ENCODE measurements at places on chromosomes 4 and X.
A peak's percentile ranks its signal among the peaks of the same experiment; 100 is the strongest.

- no peak for DNase-seq
These were observed 33.0 kb downstream of the GRIA3 start for GRCh38 chrX:123217077-123217476.

DNA sequence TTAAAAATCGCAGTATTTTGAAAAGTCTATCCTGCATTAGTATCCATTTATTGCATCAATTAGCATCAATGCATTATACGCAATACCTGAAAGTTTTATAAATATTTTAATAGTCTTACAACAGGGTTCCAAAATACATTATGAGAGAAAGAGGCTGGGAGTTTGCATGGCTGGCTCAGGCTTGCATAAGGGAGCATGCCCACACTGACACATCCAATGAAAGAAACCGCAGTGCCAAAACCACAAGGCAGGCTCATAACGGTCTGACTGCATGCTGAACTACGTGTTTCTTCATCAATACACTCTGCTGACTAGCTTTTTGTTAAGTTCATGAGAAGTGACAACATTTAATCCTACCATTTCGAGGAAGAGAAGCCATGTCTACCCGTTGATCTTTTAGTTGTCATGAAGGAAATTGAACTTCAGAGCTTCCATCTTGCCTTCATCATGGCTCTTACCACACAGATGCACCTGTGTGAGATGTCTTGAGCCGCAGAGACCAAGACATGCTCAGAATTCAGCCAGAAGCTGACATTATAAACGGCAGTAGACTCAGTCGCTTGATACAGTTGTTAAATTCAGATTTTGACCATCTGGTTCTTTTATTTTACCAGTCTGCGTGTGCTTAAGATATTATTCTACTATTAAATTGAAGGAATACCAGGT is 168.8 kb upstream of the FRG1 start:
- DNase-seq, result no peak

GRCh38 chr4:168484626-168485025 is 4.3 kb upstream of the DDX60L start:
- no peak for DNase-seq

GRCh38 chrX:94524867-94525266 is 850.9 kb downstream of the FAM133A start:
- no peak for DNase-seq

GRCh38 chr4:52366191-52366590 is 292.9 kb downstream of the USP46 start:
- no peak for DNase-seq

DNA sequence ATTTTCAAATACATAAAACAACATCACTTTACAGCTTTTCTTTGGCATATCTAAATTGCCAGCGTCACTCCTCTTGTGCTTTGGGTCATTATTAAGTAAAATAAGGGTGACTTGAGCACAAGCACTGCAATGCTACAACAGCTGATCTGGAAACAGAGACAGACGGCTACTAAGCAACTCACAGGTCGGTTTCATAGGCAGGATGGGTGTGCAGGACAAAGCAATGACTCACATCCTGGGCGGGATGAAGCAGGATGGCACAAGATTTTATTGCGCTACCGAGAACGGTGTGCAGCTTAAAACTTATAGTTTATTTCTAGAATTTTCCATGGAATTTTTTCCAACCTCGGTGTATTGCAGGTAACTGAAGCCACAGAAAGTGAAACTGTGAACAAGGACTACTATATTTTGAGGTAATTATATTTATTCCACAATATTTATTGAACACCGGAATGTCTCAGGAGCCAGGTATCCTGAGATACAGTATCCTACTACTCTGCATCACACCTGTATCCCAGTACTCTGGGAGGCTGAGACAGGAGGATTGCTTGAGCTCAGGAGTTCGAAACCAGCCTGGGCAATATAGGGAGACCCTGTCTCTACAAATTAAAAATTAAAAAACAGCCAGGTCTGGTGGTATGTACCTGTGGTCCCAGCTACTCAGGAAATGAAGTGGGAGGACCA is 215.5 kb downstream of the APBB2 start:
- DNase-seq, result no peak

DNA sequence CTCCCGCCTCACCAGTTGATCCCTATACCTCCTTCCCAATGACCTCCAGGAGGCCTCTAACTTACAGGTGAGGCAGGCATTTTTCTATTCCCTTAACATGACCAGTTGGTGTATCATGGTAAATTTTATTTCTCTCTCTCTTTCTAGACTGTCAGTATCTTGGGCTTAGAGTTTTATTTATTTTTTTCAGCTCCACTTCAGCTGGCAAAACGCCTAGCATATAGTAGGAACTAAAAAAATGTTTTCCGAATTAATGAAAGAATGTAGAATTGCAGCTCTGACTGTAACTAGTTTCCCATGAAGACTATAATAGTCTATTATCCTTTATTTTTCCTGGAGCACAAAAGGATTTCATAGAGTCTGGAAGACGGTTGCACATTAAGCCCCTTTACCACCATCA is 84.8 kb downstream of the PDE5A start:
- DNase-seq, result no peak

GRCh38 chrX:43949669-43950068 is 23.5 kb downstream of the NDP start:
- peak; percentile 14 for DNase-seq

DNA sequence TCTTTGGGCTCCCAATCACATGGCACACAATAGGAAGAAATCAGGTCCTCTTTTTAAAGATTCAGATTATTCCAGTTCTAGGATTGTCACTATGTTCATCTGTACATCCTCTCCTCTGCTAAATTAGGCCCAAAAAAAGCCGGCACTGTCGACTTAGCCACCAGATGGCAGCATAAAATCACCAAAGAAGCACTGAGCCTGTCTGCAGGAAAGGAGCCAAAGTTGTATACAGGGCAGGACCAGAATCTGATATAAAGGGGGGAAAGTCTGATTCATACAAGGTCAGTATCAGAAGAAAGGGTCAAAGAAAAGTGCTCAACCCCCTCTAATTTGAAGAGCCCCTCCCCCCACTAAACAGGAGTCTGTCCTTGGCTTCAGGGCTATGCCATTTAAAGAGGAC is 292.5 kb downstream of the CHIC1 start:
- DNase-seq, result peak; percentile 62

GRCh38 chrX:153844509-153845082 is 14.3 kb upstream of the PDZD4 start:
- DNase-seq, result no peak

GRCh38 chrX:7127056-7127455 is 20.5 kb upstream of the STS start:
- no peak for DNase-seq

DNA sequence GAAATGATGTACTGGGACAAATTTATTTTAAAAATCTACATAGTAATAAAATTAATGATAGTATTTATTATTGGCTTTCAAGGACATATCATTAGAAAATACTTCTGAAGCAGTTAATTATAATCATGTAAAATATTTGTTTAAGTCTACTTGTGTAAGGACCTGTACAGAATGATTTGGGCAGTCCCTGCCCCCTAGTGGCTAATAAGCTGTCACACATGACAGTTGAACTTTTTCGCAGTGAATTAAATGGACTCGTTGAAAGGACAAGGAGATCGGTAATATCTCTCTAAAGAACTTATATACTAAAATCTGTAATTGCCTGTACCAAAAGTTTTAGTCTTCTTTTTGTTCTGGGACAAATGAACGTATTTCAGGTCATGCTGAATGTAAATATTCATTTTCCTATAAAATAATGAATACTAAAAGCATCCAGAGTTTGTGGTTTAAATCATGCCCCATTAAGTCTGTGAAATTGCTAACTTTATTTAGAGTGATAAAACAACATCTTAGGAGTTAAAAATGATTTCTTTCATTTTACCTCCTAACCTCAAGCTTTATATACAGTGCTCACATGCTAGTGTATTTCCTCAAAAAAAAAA is 13.6 kb downstream of the EXOC1 start:
- peak; percentile 66 for DNase-seq

GRCh38 chrX:72029483-72030411 is 102.0 kb downstream of the RTL5 start:
- no peak for DNase-seq

- no peak for DNase-seq
These were observed 111.1 kb downstream of the APOOL start for GRCh38 chrX:85114776-85115175.

GRCh38 chrX:143754183-143754582 is 33.6 kb upstream of the SPANXN2 start:
- no peak for DNase-seq

DNA sequence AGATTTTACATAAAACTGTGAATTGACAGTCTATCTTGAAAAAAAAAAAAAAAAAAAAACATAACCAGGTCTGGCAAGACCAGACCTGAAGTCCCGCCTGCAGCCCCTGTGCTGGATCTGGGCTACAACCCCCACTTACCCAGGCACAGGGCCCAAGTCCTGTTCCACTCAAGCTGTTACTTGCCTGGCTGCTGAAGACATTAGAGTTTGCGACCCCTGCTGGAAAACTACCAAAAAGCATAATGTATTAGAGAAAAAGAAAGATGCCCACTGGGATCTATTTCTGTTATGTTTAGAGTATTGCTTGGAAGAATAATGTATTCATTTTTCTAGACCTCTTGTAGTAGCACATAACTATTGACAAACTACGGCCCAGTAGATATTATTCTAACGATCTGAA is 4.7 kb downstream of the HS3ST1 start:
- DNase-seq, result peak; percentile 23

GRCh38 chr4:128268970-128269369 is 18.6 kb downstream of the PGRMC2 start:
- DNase-seq, result no peak

GRCh38 chr4:4269856-4270255 is 20.1 kb downstream of the LYAR start:
- DNase-seq, result peak; percentile 84

- DNase-seq, result no peak
These were observed at the start of gene CCDC158 for GRCh38 chr4:76420762-76421581. TSS of gene CCDC158 (minus strand) at chr4:76421141. CDS start at chr4:76403207, 17,934 bp downstream.

DNA sequence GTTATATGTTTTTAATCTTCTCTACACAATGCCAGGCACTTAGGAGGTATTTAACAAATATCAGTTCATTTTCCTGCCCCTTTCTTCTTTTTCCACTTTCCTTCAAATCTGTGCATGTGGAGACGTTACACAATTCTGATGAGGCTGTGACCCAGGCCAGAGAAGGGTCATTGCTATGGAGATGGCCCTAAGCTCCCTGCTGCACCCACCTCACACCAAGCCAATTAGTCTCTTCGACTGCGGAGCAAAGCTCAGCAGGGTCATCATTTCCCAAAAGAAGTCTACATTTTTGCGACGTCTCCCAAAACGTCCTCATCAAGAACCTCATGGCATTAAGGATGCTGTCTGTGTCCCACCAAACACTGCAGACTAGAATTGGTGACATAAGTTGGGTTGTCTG is 28.9 kb upstream of the VEGFD start:
- no peak for DNase-seq
